A172 (cell line): ENCODE measurements at places on chromosomes 11 and 22. TPM values are rescaled to one million over a fixed set of nuclear protein-coding genes. Genes with fewer than 3 reads are reported as not detected.

GRCh38 chr22:41951898-41952474 lies at the start of gene SMIM45:
SMIM45 (plus strand) TSS chr22:41952150.
- no peak for DNase-seq

- DNase-seq = no peak
These were observed 23.1 kb upstream of the PSMA1 start for GRCh38 chr11:14543260-14543659.

DNA sequence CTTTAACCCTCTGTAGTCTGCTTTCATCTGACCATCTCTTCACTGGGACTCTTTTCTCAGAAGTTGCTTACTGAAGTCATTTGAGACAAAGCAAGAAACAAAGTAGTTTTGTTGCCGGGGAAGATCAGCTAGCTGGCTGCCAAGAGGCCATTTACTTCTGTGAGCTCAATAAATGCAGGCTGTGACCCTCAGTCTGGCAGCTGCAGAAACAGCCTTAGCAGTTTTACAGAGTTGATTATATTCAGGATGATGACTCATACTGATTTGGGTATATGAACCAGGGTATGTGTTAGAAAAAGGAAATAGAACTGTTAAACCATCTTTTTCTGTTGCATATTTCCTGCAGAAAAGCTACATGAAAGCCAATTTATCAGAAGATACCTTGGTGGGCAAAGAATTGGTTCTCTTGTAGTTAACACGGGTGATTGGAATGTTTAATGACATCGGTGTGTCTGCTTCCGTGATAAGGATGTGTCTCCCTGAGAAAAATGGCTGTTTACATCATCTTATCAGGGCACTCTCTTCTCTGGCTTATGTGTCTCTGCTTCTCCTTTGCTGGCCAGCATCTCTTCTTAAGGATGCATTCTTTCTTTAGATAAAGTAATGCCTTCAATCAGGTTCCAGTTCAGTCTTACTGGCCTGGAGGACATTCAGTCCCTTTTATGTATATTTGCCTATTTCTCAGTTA lies 18.5 kb downstream of the FIBIN start:
- peak; percentile 42 for DNase-seq

Gene SCGB1D2
- not detected in 2 replicates for total RNA-seq

DNA sequence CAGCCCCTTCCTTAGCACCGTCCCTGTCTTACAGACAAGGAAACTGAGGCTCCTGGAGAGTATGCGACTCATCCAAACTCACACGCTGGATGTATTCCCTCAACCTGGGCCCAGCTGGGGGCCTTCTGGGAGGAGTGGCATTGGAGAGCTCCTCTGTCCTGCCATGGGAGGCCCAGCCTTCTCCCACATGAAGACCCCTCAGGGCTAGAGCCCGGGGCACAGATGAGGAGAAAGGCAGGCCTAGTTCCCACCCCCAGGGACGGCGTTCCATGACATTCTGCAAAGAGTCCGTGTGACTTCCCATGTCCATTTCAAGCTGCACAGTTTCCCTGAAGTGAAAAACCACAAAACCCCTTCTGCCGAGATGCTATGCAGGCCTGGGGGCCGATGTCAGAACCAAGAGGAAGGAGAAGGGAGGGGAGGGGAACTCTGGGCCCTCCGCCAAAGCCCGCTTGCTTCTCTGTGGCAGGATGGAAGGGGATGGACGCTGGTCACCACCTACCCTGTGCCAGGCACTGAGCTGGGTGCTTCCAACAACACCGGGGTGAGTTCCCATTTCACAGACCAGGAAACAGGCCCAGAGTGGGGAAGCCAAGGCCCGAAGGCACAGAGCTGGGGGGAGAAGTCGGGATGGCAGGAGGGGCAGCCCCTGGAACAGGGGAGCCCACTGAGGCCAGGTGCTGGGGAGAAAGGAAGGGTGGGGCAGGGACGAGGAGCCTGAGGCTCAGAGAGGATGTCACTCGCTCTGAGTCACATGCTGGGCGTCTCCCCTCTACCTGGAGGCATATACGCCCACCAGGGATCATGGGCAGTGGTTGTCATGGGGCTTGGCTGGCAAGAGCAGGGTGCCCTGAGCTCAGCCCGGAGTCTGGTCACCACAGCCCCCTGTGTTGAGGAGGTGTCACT lies 15.7 kb downstream of the RAC2 start:
- DNase-seq = peak; percentile 66

GRCh38 chr11:73002214-73002613 lies 139.9 kb downstream of the FCHSD2 start:
- no peak for DNase-seq

DNA sequence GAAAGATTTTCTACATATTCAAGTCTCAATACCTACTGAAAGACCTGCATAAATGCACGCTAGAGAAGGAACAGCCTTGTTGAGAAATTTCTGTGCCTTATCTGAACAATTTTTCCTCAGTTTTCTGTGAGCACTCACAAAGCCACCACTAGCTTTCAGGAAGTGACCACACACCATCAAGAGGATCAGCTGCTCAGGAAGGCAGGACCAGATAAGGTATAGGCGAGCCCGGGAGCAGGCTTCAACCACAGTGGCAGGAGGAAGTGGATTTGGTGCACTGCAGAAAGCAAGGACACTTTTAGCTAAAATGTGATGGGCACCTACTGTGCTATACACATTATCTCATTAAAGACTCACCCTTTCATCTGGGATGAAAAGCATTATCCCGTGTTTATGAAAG lies 220.8 kb downstream of the RAB38 start:
- no peak for DNase-seq

- DNase-seq = no peak
These were observed 11.3 kb upstream of the SLC37A4 start for GRCh38 chr11:119041821-119042514.

GRCh38 chr11:44407211-44407996 lies 97.5 kb upstream of the ALX4 start:
- no peak for DNase-seq

Gene CALCA
- not detected in 2 replicates for total RNA-seq

GRCh38 chr11:114019046-114019445 lies 40.5 kb upstream of the ZBTB16 start:
- no peak for DNase-seq

GRCh38 chr11:121372671-121373429 lies 79.3 kb upstream of the SORL1 start:
- DNase-seq = no peak

DNA sequence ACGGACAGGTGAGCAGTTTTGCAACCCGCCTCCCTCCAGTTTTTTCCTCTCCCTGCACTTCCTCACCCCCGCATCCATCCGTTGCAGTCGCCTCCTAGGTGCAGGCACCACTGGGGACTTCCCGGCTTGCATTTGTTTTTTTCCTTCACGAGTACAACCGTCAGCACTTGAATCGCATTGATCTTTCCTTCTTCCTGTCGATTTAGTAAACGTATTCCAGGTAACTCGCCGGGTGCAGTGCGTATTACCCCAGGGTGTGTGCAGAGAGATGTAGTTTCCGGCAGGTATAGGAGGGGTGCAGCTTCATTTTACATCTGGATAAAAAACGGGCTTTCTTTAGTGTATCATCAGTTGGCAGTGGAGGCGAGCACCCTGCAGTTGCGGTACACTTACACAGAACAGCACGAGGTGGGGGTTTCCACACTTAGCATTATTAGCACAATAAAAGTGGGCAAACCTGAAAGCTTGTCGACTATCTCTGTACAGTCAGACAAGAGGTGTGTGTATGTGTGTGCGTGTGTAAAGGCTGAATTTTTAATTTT lies at the start of gene SORL1-AS1:
Gene SORL1-AS1 (minus strand): TSS at position 359 of the 542 bp plus-strand sequence.
- no peak for DNase-seq

GRCh38 chr11:203945-204586 lies 3.1 kb downstream of the BET1L start:
- DNase-seq = no peak

DNA sequence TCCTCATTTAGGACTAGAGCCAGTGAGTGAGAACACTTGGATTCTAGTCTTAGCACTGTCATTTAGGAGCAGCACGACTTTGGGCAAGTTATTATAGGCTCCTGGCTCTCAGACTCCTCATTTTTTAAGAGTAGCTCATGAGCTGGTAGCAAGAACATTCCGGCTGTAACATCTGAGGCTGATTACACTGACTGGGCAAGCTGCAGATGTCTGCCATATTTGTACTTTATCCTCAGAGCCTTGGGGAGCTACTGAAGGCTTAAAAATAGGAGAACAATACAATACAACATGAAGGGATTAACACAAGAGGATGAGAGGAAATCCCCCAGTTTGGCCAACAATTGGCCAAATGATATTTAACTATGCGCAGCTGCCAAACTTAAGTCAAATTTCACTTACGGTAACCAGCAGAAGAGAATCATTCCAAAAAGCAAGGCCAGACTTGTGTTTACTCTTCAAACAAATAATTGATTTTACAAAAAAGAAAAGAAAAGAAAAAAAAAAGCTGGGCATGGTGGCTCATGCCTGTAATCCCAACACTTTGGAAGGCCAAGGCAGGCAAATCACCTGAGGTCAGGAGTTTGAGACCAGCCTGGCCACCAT lies 113.1 kb upstream of the ARHGAP42 start:
- no peak for DNase-seq

Gene CAT
- total RNA-seq = 61.6 and 71.1 TPM in 2 replicates

DNA sequence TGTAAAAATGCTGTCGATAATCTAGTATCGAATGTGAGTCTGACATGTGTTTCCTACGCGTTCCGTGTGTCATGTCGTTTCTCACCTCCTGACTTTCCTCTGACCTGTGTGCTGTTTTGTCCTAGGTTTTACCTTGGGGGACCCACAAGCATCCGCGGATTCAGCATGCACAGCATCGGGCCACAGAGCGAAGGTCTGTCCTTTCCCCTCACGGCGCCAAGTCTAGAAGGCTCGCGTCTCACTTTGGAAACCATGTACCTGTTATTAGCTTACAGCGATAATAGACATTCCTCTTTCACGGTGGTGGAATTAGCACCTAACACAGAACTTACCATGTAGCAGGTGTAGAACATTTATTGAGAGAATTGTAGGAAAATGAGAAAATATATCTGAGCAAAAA lies 28.6 kb downstream of the SAMM50 start:
- DNase-seq = no peak

Gene KDM4D
- 0.26 and 1.3 TPM in 2 replicates for total RNA-seq

GRCh38 chr11:116984186-116984585 lies 114.0 kb downstream of the SIK3 start:
- no peak for DNase-seq

Gene MSANTD2
- 6.7 and 9.6 TPM in 2 replicates for total RNA-seq

DNA sequence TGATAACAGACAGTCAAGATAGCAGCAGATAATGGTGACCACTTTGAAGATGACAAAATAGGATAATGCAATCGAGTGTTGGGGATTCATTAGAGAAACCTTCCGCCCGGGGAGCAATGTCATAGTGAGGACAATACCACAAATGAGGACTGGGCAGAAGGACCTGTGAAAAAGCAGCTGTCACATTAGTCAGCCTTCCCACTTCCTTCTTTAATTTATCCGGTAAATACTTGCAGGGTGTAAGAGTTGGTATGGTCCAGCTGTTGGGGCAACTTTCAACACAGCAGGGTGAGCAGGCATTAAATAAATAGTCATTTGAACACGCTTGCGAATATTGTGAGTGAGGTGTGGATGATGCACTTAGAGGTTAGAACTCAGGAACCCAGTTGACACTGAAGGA lies 132.5 kb upstream of the KIRREL3 start:
- DNase-seq = peak; percentile 0

GRCh38 chr11:12287374-12288211 lies 89.8 kb upstream of the PARVA start:
- peak; percentile 98 for DNase-seq

DNA sequence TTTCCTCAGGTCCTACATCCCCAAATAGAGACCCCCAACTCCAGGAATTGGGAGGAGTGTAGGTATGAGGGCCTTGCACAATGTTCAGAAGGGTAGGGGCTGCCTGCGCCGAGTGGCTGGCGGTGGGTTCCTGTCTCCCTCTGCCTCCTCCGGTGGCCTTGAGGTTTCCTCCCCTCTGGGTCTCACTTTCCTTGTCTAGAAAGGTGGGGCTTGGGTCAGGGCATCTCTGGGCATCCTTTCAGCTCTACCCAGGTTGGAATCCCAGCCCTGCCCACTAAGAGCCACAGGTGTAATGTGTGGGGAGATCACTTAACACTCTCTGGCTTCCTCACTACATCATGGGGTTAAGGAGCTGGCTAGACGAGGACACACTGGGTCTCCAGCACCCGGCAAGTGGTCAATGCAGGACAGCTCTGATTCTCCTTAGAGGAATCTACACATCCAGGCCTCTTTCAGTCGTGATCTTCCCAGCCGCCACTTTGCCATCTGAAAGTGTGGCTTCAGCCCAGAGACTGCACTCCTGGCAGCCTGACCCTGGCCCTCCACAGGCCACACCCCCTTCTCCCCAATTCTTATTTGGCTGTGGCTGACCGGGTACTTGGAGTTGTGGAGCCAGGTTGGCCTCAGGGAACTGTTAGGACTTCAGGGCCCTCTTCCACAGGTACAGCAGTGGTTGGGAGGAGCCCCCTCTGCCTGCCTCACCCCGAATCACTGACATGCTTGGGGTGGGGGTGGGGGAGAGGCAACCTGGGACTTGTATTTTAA lies 22.1 kb downstream of the PRDM11 start:
- no peak for DNase-seq

- peak; percentile 46 for DNase-seq
These were observed 873 bp upstream of the SCO2 start for GRCh38 chr22:50526108-50526833.

DNA sequence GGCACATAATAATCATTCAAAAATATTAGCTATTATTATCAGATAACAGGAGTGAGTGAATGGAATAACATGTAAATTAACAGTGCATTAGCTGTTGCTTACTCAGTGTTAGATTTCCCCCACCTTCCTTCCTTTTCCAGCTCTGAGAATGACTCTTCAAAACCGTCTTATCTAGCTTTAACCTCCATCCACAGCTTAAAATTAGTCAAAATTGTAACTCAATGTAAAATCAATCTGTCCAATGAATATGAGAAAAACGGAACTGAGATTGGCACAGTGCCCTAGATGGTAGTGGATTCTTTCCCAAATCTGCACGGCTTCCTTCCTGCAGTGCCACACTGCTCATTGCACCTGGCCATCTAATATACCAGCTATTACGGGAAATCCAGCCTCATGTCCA lies 156.8 kb upstream of the BDNF start:
- no peak for DNase-seq

DNA sequence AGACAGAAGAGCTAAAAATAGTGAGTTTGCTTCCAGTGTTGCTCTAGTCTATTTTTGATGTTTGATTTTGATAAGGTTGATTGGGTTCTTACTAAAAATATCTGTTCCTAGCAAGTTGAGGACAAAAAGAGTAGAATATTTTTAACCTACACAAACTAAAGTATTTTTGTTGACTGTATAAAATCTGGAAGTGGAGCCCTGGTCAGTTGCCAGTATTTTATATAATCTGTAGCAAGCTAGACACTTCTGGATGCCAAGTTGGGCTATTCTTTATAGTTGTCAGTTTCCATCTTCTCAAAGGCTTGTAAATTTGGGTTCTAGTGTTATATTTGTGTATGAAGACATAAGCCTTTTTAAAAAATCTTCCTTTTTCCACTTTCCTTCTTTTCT lies 56.7 kb downstream of the HSD17B12 start:
- no peak for DNase-seq

DNA sequence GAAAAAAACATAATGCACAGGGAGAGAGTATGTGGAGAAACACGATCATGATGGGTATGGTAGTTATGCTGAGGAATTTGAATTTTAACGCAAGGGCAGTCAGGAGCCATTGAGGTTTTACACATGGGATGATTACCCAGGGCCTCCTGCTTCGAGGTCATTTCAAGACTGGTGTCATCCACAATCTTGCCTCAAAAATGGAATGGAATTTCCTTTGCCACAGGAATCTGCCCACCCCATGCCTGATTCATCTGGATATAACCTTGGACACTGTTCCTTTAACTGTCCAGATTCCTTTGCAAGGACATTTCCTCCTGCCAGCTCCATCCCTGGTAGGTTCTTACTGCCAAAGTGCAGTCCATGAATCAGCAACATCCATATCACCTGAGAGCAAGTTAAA lies 655.9 kb upstream of the TENM4 start:
- DNase-seq = peak; percentile 95
